ENCODE measurements at places on chromosomes 12 and 14.

GRCh38 chr12:10170216-10170615 lies 1.7 kb downstream of the OLR1 start:
- no peak for DNase-seq

GRCh38 chr12:114404926-114405518 lies 922 bp downstream of the TBX5 start:
- DNase-seq: no peak

GRCh38 chr14:103881268-103882201 lies 34.2 kb upstream of the PPP1R13B start:
- no peak for DNase-seq

GRCh38 chr12:5889381-5890047 lies 55.5 kb downstream of the ANO2 start:
- DNase-seq: no peak

GRCh38 chr12:104939089-104939488 lies 19.0 kb downstream of the SLC41A2 start:
- no peak for DNase-seq

GRCh38 chr14:58078471-58078870 lies 73.5 kb downstream of the ARMH4 start:
- DNase-seq: no peak

DNA sequence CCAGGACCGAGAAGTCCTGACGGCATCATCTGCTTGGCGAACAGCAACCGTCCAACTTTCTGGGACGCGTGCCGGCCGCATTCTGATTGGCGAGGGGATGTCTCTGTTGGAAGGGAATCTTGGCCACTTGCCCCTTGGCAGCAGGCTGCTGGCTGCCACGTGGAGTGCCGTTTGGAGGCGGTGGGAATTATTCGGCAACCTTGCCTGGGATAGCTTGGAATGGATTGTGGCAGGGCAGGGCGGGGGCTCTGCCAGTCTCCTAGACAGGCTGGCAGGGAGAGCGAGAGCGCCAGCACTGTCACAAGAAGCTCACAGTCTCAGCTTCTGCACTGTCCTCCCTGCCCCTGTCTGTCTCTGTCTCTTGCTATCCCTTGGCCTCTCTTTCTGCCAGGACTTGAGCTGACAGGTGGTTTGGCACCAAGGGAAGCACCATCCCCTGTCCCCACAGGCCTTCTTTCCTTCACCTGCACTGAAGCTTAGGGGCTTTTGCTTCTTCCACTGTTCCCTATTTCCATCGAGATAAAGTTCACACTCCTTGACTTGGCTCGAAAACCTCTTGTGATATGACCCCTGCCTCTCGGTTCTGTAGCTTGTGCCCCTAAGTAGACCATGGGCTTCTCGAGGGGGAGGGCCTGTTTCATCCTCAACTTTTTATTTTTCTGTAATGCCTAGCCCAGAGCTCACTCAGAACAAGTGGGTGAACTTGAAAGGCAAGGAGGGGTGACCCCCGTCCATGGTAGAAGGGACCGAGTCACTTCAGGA lies 201.9 kb downstream of the PHETA1 start:
- no peak for DNase-seq

DNA sequence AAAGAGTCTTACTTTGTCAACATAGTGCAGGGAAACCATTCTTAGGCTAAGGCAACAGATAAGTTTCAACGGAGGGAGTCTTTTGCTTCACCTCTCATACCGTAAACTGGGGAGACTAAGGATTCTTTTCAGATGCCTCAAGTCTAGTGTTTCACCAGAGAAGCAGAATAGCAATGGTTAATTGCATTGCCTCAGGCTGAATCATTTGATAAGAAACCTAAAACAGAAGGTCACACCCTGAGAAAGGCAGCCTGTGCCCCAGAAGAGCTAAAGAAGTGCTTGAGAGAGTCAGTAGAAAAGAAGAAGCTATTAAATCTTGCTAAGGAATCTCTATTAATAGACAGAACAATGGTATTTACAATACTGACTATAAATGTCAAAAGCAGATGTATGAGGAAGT lies 21.8 kb upstream of the ATXN7L3B start:
- DNase-seq: no peak

DNA sequence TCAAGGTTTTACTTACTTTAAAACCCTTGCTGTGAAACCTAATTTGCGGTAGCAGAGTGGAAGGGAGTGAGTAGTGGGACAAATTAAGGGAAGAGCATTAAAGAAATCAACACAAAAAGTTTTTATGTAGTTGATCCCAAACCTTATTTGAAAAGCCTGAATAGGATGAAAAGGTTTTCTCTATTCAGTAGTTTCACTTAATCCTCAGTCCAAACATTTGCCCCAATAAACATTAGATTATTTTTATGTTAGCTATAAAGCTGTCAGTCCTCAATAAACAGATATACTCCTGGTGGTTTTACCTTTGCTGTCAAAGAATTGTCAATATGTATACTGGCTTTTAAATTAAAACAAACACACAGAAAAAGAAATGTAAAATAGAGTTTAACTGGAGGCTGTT lies 136.0 kb downstream of the PAX9 start:
- DNase-seq: no peak

DNA sequence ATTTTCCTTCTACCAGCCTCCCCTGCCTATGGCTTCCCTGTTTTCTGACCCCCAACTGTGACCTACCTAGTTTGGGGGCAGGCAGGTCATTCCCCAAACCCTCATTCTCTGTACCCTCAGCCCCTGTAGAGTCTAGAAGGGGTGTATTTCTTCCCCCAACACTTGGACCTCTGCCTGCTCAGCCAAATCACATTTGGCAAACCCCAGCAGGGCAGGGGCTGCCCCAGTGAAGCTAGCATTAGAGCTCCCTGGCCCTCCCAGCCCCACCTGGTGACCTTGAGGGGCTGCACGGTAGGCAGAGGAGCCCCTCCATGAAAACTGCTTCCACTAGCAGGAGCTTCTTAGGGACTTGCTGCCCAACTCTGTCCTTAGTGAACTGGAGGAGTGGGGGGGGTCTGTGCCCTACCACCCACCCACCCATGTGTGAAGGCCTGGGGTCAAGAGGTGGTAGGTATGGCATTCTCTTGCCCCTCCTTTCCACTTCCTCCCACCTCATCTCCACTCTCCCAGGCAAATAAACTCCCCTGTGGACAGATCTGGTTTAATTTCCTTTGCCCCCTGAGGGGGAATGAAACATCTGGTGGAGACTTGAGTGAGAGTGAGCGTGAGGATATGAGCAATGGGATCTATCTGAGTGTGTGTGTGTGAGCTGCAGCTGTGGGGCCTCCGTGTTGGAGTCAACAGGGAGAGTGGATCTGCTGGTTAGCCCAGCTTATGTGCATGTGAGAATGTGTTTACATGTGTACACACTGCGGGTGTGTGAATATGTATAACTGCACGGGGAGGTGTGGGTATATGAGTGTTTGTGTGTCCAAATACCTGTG lies 1.6 kb downstream of the NXPH4 start:
- no peak for DNase-seq

GRCh38 chr12:102407776-102408486 lies 72.4 kb downstream of the IGF1 start:
- no peak for DNase-seq

DNA sequence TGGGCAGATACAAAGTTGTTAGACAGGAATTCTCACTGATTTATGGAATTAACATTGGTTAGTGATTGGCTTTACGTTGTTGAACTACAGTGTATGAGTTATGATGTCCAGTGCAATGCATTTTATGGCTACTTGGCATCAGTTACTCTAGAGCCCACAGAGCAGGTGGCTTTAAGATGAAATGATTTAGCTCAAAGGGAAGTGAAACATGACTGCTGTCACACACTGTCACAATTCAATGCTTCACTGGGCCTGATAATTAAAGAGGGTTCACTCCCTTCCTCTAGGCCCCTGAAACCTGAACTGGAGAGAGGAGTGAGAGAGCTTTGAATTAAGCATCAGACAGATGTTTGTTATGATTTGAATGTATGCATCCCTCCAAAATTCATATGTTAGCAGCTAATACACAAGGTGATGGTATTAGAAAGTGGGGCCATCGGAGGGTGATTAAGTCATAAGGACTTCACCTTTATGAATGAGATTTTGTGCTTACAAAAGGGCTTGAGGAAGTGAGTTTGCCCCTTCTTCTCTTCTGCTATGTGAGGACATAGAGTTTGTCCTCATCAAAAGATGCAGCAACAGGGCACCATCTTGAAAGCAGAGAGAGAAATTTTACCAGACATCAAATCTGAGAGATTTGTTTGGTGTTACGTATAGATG lies 175.8 kb upstream of the GRIN2B start:
- peak; percentile 34 for DNase-seq

DNA sequence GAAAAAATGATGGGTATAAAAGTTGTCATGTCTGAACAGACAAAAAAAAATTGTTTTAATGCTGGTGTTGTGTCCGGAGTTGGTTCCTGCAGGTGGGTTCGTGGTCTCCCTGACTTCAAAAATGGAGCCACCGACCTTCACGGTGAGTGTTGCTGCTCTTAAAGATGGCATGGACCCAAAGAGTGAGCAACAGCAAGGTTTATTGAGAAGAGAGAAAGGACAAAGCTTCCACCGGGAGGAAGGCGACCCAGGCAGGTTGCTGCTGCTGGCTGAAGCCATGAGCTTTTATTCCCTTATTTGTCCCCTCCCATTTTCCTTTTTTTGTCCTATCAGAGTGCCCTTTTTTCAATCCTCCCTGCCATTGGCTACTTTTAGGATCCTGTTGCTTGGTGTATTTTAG lies at the start of gene TAS2R31:
TSS of gene TAS2R31 (minus strand) at position 101 of the 400 bp plus-strand sequence. CDS start at position 29, 72 bp downstream.
- no peak for DNase-seq

DNA sequence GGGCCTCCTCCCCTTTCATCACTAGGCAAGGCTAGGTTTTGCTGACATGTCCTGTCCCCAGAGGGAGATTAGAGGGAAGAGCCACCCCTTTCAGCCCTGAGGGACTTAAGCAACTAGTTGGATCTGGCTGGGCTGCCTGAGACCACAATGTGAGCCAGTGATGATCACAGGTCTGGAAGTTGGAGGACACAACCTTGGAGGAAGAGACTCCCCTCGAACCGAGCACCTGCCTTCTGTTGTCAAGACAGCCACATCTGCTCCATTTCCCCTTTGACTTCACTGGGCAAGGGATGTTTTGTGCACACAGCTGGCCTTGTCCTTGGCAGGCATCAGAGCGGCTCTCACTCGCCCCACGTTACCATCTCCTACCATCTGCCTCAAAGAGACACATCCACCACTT lies 31.4 kb downstream of the MVK start:
- DNase-seq: no peak

- DNase-seq: no peak
These were observed 1263.0 kb downstream of the LRFN5 start for GRCh38 chr14:42869681-42870080.

GRCh38 chr14:20413744-20414082 lies 412 bp upstream of the TEP1 start:
- no peak for DNase-seq

DNA sequence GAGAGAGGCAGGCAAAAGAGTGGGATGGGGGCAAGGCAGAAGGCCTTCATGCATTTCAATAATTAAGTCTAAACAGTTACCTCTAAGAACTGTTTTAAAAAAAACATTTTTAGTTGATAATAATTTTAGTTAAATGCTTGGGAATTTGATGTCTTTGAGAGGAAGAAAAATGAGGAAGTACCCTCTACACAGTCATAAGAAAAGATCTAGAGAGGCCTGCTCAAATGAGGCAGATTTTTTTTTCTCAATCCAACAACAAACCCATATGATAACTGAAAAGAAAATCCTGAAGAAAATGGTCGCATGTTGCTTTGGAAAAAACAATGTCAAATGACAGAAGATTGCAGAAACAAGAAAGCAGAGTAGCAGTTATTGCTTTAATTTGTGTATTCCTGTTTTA lies 25.6 kb downstream of the SINHCAF start:
- DNase-seq: no peak

DNA sequence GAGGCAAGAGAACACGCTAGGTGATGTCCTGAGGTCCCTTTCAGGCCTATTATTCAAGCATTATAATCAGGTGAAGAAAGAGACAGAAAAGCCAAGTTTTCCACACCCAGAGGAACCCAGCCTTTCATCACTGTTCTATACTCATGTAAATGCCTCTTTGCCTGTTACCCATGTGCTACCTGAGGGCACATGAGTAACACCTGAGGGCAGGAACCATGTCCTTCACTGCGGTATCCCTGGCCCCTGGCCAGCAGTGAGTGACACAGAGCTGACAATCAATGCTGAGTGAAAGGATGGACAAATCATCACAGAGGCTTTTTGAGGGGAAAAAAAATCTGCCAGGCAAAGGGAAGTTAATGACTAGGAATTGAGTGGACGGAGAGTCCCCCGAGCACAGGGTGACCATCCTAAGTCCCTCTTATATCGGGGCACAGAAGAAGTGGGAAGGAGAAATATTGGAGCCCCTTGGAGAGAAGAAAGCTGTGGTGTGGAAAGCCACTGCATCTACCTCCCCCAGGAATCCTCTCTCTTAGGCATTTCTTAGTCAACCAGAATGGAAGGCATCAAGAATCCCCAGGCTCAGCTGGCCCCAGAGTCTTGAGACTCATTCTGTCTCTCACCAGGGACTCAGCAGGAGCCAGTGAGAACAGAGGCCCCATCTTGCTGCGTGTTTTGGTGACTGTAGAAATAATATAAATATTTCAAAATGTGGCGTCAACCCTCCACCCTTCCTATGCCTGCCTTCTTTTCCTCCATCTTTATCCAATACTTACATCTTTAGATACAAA lies 212.9 kb downstream of the DPF3 start:
- no peak for DNase-seq

GRCh38 chr14:24725311-24725710 lies 91.3 kb upstream of the GZMB start:
- no peak for DNase-seq

GRCh38 chr14:87497301-87497700 lies 495.7 kb downstream of the GALC start:
- no peak for DNase-seq
